Large intestine (tissue), 12 donors: ENCODE measurements at places on chromosomes 11 and 22.
A peak's percentile ranks its signal among the peaks of the same experiment; 100 is the strongest.

- no peak for DNase-seq
Measured at GRCh38 chr11:44006917-44007361, 40.8 kb upstream of the ACCSL start.

GRCh38 chr11:61742391-61742790 lies 10.0 kb upstream of the MYRF start:
- DNase-seq: no peak

DNA sequence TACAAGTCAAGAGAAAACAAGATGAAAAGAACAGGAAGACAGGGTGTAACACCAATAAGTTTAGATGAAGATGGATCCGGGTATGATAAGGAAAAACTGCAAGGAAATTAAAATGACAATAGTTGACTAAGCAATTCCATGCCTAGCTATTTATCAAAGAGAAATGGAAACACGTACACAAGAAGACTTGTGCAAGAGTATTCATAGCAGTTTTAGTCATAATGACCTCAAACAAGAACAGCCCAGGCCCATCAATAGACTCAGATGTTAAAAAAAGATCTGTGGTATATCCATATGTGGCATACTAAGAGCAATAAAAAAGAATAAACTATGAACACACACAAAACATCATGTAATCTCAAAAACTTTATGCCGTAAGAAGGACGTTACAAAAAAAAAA lies 33.2 kb downstream of the SLC5A12 start:
- DNase-seq: no peak

- DNase-seq: no peak
Measured at GRCh38 chr22:24094966-24095365, 83.9 kb downstream of the CABIN1 start.

GRCh38 chr11:123103326-123103980 lies 41.5 kb upstream of the HSPA8 start:
- peak; percentile 47 for DNase-seq

DNA sequence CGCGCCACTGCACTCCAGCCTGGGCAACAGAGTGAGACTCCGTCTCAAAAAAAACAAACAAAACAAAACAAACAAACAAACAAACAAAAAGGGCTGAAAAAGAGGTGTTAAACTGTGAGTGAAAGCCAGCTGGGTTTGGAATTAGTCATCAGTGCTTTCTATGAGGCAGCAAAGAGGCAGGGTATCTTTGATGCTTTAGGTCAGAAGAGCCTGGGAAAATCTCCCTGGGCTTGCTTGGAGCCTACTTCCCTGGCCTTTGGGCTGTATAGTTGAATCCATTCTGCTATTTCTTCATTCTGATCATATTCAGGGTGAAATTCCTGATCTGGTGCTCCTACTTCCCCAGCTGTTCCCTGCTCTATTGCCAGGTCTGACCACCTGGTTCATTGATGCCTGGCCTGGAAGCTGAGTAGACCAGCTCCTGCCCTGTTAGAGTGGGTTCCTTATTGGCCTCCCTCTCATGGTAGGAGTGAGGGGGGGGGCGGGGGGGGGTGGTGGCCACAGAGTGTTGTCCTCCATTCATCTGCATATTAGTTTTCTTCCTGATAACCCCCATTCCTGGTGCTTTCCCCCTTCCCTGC lies 65.6 kb downstream of the INSC start:
- DNase-seq: no peak

DNA sequence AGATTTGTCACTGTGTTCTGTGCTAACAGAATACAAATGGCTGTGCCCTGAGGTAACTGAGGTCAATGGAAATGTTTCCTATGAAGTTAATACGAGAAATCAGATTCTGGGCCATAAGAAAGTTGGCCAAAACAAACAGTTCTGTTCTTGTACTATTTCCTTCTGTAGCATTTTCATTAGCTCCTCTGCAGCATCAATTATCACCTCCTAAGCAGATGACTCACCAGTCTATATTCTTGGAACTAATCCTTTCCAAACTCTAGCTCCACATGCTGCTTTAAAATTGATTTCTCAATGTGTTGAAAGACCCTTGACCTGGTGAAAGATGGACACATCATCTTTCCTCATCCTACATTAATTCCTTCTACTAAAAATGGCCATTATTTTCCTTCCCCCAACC lies 736.0 kb downstream of the NELL1 start:
- no peak for DNase-seq

- DNase-seq: no peak
Measured at GRCh38 chr11:128190312-128190711, 397.0 kb downstream of the ETS1 start.

GRCh38 chr11:569158-569885 lies 6.9 kb upstream of the PHRF1 start:
- peak; percentile 39 for DNase-seq

GRCh38 chr11:3982431-3982830 lies 112.2 kb upstream of the RRM1 start:
- no peak for DNase-seq

GRCh38 chr11:86396396-86396795 lies 21.7 kb downstream of the CCDC81 start:
- DNase-seq: no peak

DNA sequence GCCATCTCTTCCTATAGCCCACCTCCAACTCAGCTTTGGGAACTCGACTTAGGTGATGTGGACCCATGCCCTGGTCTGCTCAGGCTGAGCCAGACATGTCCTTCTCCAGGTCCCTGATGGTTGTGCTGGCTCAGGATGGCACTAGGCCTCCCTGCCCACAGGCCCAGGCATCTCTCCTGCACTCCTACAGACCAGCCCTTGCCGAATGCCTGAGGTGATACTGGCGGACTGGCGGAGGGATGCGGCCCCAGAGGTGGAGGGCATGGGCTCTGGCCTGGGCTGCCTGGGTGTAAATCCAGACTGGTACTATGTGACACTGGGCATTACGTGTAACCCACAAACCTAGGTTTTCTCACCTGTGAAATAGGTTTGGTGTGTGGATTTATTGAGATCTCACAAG lies 352.8 kb downstream of the SHANK2 start:
- no peak for DNase-seq

DNA sequence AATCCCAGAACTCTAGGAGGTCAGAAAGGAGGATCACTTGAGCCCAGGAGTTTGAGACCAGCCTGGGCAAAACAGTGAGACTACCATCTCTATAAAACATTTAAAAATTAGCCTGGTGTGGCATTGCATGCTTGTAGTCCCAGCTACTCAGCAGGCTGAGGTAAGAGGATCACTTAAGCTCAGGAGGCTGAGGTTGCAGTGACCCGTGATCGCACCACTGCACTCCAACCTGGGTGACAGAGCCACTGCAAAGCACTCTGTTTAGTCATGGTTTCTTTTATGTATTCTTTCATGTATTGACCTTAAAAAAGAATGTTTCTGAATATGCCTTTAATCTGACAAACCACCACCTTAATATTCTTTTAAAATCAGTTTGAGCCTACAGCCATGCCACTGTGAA lies 52.2 kb downstream of the BIRC2 start:
- DNase-seq: no peak

DNA sequence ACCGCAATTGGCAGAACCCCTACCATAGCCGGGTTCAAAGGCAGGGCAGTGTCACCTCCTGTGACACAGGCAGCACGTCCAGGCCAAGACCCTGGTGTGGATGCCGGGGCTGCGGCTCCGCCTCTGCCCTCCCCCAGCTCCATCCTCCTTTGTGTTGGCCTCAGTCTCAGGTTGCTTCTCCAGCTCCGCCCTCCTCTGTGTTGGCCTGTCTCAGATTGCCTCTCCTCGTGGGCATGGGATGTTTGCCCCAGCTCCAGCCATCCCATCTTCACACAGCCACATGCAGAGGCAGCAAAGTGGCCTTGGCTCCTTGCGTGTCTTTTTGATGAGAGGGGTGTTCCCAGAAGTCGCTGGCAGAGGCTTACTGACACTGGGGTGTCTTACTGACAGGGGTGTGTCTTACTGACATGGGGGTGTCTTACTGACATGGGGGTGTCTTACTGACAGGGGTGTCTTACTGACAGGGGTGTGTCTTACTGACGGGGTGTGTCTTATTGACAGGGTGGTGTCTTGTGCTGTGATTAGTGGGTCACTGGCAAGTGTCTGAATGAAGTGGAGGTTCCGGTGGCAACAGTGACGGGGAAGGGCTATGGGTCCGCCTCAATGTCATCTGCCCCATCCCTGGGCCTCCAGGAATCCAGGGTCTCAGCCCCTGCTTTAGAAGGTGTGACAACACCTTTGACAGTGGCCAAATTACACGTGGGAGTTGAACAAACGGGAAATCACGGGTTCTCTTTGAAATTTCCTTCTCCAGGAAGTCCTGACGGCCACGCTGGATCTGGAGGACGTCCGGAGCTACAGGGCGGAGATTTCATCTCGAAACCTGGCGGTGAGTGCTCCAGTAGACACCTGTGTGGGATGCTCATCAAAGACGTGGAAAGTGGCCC lies 24.9 kb downstream of the NADSYN1 start:
- DNase-seq: no peak

GRCh38 chr11:113876074-113876797 lies 864 bp upstream of the USP28 start:
- no peak for DNase-seq

DNA sequence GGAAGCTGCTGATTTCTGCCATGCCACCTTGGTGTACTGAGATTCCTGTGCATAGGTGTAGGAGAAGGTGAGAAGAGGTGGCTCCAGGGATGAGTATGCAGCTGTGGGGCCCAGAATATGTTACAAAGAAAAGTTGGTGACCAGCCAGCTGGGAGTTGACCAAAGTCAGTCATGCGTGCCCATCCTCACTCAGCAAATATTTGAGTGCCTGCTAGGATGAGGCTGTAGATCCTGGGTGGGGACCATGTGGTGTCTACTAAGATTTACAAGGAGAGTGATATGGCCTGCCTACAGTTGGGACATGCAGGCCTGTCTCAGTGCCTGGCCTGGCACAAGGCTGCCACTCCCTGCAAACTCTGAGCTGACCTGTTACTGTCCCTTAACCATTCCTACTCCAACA lies 19.4 kb downstream of the RNF185 start:
- peak; percentile 42 for DNase-seq

DNA sequence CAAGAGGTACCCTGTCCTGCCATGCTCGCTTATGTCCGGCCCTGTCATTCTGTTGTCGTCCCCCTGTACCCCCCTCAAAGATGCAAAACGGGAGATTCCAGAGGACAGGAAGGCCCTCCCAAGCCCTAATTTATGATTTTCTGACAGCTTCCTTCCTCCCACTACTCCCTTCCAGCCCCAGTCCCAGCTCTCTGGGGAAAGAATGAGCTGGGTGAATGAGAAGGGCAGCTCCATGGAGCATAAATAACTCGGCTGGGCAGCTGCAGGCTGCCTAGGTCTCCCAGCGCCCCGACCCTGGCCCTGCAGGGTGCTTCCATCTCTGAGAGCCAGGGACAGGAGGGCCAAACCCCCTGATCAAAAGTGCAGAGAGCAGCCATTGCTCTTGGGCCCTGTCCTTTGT lies 3.9 kb upstream of the EMID1 start:
- no peak for DNase-seq

- DNase-seq: no peak
Measured at GRCh38 chr11:128455766-128456165, 131.6 kb downstream of the ETS1 start.

GRCh38 chr11:72482211-72482812 lies 48.0 kb upstream of the CLPB start:
- DNase-seq: peak; percentile 31
